ENCODE measurements at places on chromosomes 5 and 9.

- DNase-seq = no peak
Measured at GRCh38 chr9:14869671-14870070, 40.6 kb downstream of the FREM1 start.

DNA sequence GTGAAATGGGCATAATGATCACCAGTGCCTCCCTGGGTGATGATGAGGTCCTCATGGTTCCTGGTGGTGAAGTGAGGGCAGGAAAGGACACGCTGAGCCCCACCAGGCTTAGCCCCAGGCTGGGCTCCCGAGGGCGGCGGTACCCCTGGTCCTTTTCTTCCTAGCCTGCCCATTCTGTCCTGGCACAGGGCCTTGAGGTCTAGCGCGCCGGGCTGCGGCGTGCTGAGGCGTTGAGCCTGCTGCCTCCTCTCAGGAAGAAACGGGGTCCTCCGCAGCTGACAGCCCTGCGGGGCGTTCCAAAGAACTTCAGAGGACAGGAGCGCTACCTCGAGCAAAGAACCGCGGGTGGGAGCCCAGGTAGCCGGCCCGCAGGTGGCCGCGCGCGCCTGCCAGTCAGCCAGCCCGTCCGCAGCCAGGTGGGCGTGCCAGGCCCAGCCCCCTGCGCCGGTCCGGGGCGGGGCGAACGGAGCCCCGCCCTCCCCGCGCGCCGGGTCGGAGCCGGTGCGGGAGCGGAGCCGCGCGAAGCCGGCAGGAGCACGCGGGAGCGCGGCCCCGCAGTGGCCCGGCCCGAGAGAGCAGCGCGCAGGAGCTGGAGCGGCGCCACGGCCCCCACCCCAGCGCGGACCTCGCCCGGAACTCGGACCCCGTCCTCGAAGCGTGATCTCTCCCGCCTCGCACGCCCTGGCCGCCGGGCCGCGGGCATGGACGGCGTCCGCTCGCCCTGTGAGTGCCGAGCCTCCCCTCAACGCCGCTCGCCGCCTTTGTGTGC is at the start of gene WNK2:
WNK2 (plus strand) TSS at position 477 of the 769 bp plus-strand sequence. CDS start 791 bp downstream, outside the sequence.
- no peak for DNase-seq

DNA sequence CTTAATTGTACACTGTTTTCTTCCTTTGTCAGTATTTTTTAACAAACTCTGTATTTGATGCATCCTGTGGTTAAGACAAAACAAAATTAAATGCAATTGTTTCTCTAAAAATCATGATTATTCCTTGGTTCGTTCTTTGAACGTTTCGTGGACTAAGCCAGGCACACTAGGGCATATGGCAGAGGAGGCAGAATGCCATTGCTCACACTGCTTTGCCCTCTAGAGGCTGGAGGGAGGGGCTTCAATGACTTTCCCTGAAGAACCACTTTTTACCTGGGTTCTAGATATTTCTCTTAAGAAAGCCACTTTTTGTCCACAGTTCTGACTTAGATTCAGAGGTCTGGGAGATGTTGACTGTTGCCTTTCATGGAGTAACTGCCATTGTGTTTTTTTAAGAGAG is 236.2 kb upstream of the ADAMTSL1 start:
- no peak for DNase-seq

DNA sequence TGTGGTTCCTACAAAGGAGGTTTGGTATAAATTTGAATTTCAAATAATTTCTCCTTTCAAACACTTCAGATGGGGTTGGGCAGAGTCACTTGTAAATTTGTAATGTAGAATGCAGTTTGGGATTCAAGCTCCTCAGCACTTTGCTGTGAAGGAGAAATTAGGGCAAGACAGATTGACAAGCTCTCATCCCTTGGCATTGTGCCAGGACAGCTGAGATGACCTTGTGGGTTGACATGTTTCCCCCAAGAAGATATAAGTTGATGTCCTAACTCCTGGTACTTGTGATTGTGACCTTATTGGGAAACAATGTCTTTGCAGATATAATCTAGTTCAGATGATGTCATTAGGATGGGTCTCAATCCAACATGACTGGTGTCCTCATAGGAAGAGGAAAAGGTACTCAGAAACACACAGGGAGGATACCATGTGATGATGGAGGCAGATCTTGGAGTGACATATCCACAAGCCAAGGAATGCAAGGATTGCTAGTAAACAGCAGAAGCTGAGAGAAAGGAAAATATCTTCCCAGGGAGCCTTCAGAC is 408.3 kb downstream of the MED10 start:
- no peak for DNase-seq

GRCh38 chr9:104988539-104988938 is 60.6 kb upstream of the ABCA1 start:
- no peak for DNase-seq
